Bronchial epithelial cell (primary cell): ENCODE measurements at places on chromosomes 7 and 10. TPM values are rescaled to one million over a fixed set of nuclear protein-coding genes. Genes with fewer than 3 reads are reported as not detected.

GRCh38 chr7:12549106-12549505 is 21.4 kb upstream of the SCIN start:
- no peak for DNase-seq

The VWDE gene
- 1.1 and 3.6 TPM in 2 replicates for total RNA-seq

DNA sequence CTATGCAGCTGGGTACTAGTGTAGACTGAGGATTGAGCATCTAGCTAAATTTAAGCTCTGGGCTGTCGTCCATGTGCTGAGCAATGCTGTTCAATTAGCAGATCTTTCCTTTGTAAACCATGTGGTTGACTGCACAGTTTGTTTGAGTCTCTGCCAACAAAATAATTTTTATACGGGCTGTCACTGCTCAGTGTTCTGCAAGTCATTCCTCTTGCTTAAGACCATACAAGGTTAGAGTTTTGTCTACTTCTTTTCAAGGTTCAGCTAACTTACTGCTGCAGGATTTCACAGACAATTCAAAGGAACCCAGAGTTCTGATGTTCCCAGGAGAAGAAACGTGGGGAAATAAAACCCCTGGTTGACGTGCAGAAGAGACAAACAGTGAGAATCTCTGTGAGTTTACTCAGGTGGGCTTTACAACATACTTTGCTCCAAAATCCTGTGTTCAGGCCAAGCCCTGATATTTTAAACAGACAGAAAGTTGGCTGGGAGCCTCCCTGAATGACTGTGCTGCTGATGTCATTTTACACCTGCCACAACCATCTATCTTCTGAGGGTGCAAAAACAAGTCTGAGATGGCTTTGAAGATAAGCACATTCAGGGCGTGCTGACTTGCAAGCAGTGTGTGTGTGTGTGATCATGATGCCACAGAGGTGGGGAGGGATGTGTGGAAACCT is 177.1 kb upstream of the SVIL start:
- peak; percentile 71 for DNase-seq

DNA sequence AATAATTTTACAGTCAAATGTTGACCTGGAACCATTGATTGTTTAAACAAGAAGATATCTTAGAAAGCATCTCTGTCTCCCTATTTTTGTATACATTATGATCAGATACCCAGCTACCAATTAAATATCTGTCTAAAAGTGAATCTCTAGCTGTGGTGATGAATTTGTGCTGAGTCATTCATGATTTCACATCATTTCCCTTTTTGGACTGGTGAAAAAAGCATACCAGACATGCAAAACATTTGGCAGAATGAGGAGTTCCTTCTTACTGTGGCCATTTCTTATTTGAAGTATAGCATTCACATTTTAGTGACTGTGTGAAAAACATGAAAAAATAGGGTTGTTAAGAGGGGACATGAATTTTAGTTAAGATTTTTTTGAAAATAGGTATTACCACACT is 98.0 kb upstream of the GATA3 start:
- DNase-seq = peak; percentile 74

DNA sequence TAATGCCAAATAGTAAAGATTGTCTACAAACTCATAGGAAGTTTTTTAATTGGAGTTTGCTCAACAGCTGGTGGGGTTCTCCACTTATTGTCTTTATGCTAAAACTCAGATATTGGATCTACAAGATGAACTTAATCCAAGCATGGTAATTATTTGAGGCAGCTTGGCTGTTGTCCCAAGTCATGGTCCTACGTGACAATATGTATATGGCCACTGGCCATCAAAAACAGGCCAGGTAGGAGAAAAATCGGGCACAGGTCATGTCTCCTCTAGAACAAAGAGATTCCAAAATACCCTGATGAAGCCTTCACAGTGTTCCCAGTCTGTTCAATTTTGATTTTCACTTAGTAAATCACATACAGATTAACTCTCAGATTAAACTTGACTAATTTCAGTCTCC is 606.4 kb downstream of the TNS3 start:
- no peak for DNase-seq
